ENCODE measurements at places on chromosomes 11 and 22.
A peak's percentile ranks its signal among the peaks of the same experiment; 100 is the strongest.

DNA sequence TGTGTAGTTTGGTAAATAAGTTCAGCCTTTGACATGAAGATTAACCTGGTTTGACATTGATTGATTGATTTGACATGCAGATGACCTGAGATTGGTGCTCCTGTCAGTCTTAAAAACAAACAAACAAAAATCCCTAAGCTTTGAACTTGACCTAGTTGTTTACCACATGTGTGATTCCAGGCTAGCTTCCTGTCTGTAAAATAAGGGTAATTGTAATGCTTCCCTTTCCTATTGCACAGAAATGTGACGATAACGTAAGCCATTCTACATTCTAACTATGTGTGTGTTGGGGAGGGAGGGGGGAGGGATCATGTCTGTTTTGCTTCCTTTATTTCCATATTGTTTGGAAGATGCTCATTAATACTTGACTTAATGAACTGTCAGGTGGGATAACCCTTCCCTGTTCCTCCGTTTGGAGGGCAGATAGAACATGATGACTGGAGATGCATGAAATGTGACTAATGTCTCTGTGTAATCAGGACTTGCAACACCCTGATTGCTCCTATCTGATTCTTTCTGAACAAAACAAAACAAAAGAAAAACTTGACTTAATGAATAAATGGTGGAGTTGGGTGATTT, 106.1 kb upstream of the CLMP start:
- DNase-seq = peak; percentile 78

DNA sequence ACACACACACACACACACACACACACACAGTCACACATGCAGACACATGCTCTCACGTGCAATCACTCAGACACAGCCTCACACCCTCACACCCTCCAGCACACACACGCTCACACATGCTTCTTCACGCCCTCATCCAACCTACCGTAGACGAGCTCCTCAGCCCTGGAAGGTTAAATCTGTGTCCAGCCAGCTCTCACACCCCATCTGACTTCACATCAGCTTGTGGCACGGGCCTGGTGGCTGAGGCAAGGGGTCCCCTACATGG, 1.3 kb upstream of the SCUBE1 start:
- no peak for DNase-seq

GRCh38 chr11:31806186-31806927, 4.8 kb downstream of the PAX6 start:
- DNase-seq = no peak

DNA sequence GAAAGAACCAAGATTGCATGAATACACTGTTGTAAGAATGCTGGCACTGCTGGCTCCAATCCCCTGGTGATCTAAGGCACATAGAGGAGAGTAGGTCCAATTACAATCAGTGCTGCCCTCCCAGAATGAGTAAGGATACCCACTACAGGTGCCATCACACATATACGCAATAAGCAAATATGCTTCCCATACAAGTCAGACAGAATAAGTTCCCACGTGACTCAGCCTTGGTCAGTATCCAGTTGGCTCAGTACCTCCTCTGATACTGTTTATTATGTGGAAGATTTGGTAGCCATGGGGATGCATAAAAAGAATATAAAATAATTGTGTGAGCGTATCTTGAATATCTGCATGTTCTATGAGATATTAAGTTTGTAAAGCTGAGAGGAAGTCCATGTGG, 8.9 kb upstream of the OR2D3 start:
- DNase-seq = no peak

GRCh38 chr11:57480409-57481137, 20.2 kb downstream of the RTN4RL2 start:
- peak; percentile 75 for DNase-seq

- no peak for DNase-seq
These were observed 16.9 kb downstream of the RTCB start for GRCh38 chr22:32395107-32395506.

DNA sequence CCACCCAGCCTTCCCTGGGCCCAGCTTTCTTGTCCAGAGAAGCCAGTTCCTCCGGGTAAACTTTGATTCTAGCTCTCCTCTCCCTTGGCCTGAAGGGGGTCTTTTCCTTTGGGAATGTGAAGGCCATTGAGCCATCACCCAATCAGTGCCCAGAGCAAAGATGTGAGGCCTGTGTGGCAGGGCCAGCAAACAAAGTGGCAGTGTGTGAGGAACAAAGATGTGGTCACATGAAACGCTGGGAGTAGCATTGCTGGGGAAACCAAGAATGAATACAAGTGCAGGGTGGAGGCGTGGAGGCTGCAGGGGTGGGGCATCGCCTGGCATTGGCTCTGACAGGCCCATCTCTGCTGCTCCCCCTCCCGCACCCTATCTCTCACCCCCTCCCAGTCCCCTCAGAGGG, 91.9 kb upstream of the BID start:
- DNase-seq = no peak

GRCh38 chr11:12195768-12196167, 85.4 kb downstream of the MICAL2 start:
- DNase-seq = peak; percentile 28

- DNase-seq = no peak
These were observed 4.9 kb downstream of the GRK2 start for GRCh38 chr11:67271205-67271540.

DNA sequence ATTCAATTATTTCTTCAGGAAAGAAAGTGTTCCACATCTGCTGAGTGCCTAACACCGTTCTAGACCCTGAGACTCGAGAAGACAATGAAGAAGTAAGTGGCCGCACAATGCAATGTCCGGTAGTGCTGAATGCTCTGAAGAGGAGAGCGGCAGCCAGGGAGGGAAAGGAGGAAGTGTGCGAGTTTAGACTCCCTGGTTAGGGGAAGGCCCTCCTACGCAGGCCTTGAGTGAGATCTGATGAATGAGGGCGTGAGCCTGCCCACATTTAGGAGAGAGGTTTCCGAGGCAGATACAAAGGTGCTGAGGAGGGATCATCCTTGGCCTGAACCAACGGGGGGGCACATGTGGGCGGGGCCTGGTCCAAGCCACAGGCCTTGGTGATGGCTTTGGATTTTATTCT, 558.6 kb downstream of the NTM start:
- peak; percentile 84 for DNase-seq

- no peak for DNase-seq
These were observed 119.2 kb downstream of the FEZ1 start for GRCh38 chr11:125376856-125377255.

- DNase-seq = no peak
These were observed 144.6 kb downstream of the NOX4 start for GRCh38 chr11:89346601-89347000.

GRCh38 chr11:66413167-66413566, 7.7 kb upstream of the NPAS4 start:
- no peak for DNase-seq

- DNase-seq = no peak
These were observed 18.4 kb downstream of the STIM1 start for GRCh38 chr11:3873712-3874349.

DNA sequence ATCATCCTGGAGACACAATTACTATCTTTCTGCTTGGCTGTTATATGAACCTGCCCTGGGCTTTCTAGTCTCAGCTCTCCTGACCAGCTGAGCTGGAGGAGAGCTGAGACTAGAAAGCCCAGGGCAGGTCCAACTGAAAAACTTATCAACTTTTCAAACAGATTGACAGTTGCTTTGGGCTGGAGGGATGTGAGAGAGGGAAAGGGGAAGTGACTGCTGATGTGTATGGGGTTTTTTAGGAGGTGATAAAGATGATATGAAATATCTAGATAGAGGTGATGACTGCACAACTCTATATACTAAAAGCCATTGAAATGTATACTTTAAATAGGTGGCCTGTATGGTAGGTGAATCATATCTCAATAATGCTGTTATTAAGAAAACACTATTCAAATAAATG, 60.2 kb upstream of the CHRM4 start:
- no peak for DNase-seq

GRCh38 chr22:21025763-21026755, 6.3 kb downstream of the SLC7A4 start:
- no peak for DNase-seq

DNA sequence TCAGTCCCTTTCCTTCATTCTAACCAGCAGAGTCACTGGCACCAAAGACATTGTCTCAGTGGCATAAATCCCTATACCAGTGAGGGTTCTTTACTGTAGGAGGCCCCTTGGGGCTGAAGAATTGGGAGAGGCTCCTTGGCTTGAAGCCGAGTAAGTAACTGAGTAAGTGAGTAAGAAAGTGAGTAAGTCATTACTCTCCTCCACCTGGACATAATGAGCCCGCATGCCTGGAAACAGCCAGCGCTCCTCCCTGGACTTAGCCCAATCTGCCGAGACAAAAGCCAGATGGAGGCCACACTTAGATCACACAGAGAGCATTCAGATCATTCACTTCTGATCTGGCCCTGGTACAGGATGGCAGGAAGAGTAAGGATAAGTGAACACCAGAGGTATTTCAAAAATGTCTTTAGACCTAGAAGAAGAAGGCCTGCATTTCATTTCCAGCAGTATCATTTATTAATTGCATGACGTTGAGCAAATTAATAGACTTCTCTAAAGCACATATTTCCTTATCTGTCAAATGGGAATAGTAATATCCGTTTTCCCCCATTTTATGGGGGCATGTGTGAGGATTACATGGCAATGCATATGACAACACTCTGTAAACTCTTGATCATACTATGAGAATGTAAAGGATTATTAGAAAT, 8.2 kb upstream of the MICAL3 start:
- no peak for DNase-seq

- no peak for DNase-seq
These were observed 64.3 kb downstream of the NAT10 start for GRCh38 chr11:34169686-34170085.

DNA sequence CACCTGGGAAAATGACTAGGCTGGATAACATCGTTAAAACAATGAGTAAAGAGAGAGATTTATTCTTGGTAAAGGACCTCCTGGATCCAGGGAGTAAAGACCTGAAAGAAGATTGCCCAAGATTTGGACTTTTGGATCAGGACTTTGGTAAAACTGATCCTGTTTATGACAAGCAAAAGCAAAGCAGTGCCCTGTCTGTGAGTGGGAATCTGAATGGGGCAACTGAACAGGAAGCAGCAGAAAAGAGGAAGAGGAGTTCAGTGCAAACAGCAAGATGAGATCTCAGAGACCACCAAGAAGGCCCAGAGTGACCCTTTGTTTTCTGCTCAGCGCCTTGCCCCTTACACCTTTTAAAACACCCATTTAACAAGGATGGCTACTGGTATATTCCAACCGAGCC, 122.0 kb downstream of the VPREB1 start:
- DNase-seq = peak; percentile 39

GRCh38 chr22:29988719-29989118, 91.5 kb upstream of the HORMAD2 start:
- no peak for DNase-seq

- DNase-seq = no peak
These were observed 329.9 kb downstream of the FAM181B start for GRCh38 chr11:82403640-82404305.

GRCh38 chr11:108859510-108859909, 194.6 kb downstream of the DDX10 start:
- DNase-seq = no peak

DNA sequence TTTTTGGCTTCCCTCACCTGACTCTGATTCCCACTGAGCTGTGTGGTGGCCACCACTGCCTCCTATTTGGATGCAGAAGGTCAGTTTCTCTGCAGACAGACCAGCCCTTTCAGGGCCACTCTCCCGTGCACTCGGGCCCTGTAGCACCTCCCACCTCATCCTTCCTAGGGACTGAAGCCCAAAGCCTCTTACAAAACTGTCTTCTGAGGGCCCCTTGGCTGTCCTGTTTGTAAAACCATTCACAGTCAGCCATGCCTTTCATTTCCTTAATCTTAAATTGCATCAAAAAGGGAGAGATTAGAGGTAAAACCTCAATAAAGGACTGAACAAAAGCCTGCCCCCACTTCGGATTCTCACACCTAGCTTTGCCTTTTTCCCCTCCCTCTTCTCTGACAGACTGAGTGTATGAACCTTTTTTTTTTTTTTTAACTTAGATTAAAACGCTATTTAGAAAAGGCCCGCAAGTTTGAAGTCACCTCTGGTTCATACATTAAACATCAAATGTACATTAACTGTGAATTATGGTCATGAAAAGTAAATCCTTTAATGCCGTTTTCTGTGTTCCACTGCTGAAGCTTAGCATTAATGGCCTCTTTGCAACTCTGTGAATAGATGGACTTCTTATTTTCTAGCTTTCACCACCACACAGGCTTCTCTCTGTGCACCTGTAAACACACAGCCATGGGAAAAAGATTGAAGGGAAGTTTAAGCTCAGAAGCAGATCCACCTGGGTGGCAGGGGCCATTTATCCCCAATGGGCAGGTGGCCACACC, 247.2 kb upstream of the CADM1 start:
- no peak for DNase-seq

- no peak for DNase-seq
These were observed 139.6 kb downstream of the LARGE1 start for GRCh38 chr22:33780531-33781136.

- DNase-seq = no peak
These were observed 33.1 kb upstream of the IPO7 start for GRCh38 chr11:9351321-9351881.

- no peak for DNase-seq
These were observed 29.2 kb upstream of the FEZ1 start for GRCh38 chr11:125525303-125525702.

DNA sequence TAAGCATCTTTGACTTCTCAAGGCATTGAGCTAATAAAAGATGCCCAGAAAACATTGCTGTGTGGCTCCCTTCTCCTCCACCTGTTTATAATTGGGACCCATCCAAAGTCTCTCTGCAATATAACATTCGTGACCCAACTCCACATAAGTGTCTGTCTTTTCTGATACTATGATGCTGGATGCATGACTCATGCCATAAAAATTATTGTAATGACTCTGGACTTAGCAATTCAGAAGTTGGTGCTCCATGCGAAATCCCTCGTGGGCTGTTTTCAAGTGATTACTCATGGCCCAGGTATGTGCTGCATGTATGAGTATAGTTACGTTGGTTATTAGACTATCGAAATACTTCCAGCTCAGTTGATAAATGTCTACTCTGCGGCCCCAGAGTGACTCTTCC, 11.7 kb downstream of the FJX1 start:
- DNase-seq = no peak

DNA sequence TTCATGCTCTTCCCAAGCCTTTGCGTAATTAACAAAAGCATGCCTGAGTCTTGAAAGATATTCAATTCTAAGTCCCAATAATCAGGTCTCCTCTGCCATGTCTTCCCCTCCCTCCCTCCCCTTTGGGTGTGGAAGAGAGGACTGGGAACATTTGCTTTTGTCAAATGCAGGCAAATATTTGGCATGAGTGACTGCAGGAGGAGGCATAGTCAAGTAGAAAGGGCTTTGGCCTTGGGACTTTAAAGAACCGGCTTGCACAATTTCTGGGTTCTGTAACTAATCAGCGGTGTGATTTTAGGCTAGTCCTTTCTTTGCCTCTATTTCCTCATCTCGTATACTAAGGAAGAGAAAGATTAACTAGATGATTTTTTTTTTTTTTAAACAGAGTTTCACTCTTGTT, 59.5 kb downstream of the SCN3B start:
- DNase-seq = no peak

- no peak for DNase-seq
These were observed 15.7 kb downstream of the NNMT start for GRCh38 chr11:114311946-114312345.

GRCh38 chr11:76248210-76248609, 41.9 kb upstream of the WNT11 start:
- DNase-seq = no peak

- no peak for DNase-seq
These were observed 6.6 kb downstream of the PITPNM1 start for GRCh38 chr11:67498544-67498972.

- no peak for DNase-seq
These were observed 61.1 kb upstream of the TNRC6B start for GRCh38 chr22:40116496-40117200.

Measured in inflammatory macrophage (primary cell).